ENCODE measurements at places on chromosomes 16 and 17. TPM values are rescaled to one million over a fixed set of nuclear protein-coding genes. Genes with fewer than 3 reads are reported as not detected.

The PLA2G10 gene
- not detected for total RNA-seq

The UNC45B gene
- total RNA-seq: 287 TPM

The CD19 gene
- not detected for total RNA-seq

The CHD9NB gene
- total RNA-seq: not detected

The HSD11B2 gene
- total RNA-seq: 6.1 TPM

The MEIOC gene
- total RNA-seq: 0.11 TPM

The TNFSF12 gene
- total RNA-seq: 7.4 TPM

The NHLRC4 gene
- total RNA-seq: 0.05 TPM

The EVPLL gene
- not detected for total RNA-seq

The CDRT15L2 gene
- not detected for total RNA-seq

The PPP1R27 gene
- 12.7 TPM for total RNA-seq

The PDILT gene
- total RNA-seq: not detected

The SHISA9 gene
- 15.5 TPM for total RNA-seq

The FBXW10 gene
- not detected for total RNA-seq

The ERI2 gene
- total RNA-seq: 27.1 TPM

The DPEP1 gene
- not detected for total RNA-seq

The CCL5 gene
- total RNA-seq: 0.11 TPM

The ABCC11 gene
- not detected for total RNA-seq

The ABCA8 gene
- not detected for total RNA-seq

The TMEM100 gene
- 3.0 TPM for total RNA-seq

The TBC1D3 gene
- total RNA-seq: not detected

The ZNF200 gene
- 9.2 TPM for total RNA-seq

The UBALD1 gene
- 12.8 TPM for total RNA-seq

The IRX5 gene
- total RNA-seq: 12.7 TPM

The SLFN13 gene
- total RNA-seq: 0.37 TPM

The CLEC19A gene
- not detected for total RNA-seq

The RBBP6 gene
- total RNA-seq: 38.4 TPM

The CPD gene
- total RNA-seq: 30.8 TPM

The USP31 gene
- 4.0 TPM for total RNA-seq

The ASIC2 gene
- 0.13 TPM for total RNA-seq

The CHST5 gene
- not detected for total RNA-seq

The RNF227 gene
- total RNA-seq: 5.9 TPM

The TMIGD1 gene
- total RNA-seq: not detected

The IGF2BP1 gene
- 6.7 TPM for total RNA-seq

The ORC6 gene
- 2.4 TPM for total RNA-seq

The HOXB7 gene
- 30.4 TPM for total RNA-seq

The METTL23 gene
- 35.8 TPM for total RNA-seq

The NACA2 gene
- not detected for total RNA-seq

The CNTNAP4 gene
- total RNA-seq: 1.7 TPM

The KCNH6 gene
- not detected for total RNA-seq

The SP6 gene
- 0.05 TPM for total RNA-seq

The PRSS22 gene
- total RNA-seq: not detected

The HOXB4 gene
- total RNA-seq: 4.8 TPM

The WSB1 gene
- 128 TPM for total RNA-seq

The HBA1 gene
- total RNA-seq: not detected

The MT1G gene
- total RNA-seq: not detected

The CCL17 gene
- not detected for total RNA-seq

The SLC52A1 gene
- not detected for total RNA-seq

The DBF4B gene
- 4.6 TPM for total RNA-seq

The SPATA32 gene
- not detected for total RNA-seq

The IL17C gene
- total RNA-seq: not detected

The GAS2L2 gene
- not detected for total RNA-seq

The COX4I1 gene
- total RNA-seq: 400 TPM

The STX8 gene
- 44.6 TPM for total RNA-seq

The ST6GALNAC2 gene
- 0.91 TPM for total RNA-seq

The SMIM36 gene
- total RNA-seq: not detected

The GPRC5C gene
- not detected for total RNA-seq

The MYH11 gene
- total RNA-seq: 0.03 TPM

The MYL11 gene
- 7,274 TPM for total RNA-seq

The ZNF205 gene
- 29.2 TPM for total RNA-seq
